Globus pallidus (tissue), 1 donor: ENCODE measurements at places on chromosomes 5 and 9.

- DNase-seq: no peak
Observed at GRCh38 chr5:25944786-25945185, 1093.6 kb downstream of the CDH9 start.

DNA sequence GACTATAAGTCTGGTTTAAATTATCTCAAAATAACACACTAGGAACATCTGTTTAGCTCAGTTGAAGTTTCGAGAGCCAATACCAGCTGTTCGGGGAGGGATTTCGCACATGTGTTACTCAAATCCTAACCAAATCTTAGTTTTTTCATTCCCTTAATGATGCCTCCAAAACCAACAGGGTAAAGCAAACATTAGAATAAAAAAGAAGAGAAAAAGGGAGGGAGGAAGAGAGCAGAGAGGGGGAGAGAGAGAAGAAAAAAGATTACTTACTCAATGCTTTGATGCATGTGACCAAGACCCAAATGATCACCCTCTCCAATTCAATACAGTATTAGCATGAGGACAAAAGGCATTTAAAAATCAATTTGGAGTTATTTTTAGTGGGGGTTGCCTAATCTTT is 86.0 kb upstream of the NR5A1 start:
- DNase-seq: no peak

DNA sequence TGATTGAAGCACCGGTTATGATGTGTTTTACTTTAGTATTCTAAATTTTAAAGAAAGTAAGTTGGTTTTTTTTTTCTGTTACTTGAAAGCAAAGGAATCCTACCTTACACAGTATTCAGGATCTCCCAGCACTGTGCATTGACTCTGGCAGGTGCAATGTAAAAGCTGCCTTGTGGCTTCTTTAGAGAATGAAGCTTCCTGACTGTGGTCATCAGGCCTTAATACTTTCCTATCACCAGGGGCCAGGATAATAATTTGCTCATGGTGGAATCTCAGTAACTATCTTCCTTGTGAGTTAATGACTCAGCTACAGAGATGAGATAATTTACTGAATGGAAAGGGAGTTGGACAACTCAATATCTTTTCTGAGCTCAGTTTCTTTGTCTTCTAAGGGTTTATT is 435.5 kb upstream of the ZNF608 start:
- no peak for DNase-seq

- no peak for DNase-seq
Observed at GRCh38 chr5:14851999-14852526, 19.5 kb downstream of the ANKH start.

GRCh38 chr5:103232393-103232999 is 26.1 kb upstream of the MACIR start:
- DNase-seq: peak; percentile 34

- DNase-seq: peak; percentile 25
Observed at GRCh38 chr5:58462154-58462553, 2.3 kb upstream of the PLK2 start.

GRCh38 chr5:67243349-67243748 is 46.8 kb upstream of the CD180 start:
- DNase-seq: no peak

- peak; percentile 28 for DNase-seq
Observed at GRCh38 chr9:113587471-113588031, 124.0 kb downstream of the RGS3 start.

DNA sequence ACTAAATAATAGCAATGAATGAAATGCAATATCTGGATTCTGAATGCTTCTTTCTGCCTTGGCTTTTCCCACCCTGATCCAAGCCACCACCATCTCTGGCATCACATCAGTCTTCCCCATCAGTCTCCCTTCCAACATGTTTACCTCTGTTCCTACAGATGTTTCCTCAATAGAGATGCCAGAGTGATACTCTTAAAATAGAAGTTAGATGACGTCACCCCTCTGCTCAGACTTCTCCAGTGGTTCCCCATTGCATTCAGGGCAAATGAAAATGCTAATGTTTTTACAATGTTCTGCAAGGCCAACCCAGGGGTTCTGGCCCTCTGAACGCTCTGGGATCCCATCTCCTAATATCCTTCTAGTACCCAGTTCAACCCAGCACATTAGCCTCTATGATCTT is 305.8 kb downstream of the TRIM32 start:
- no peak for DNase-seq

DNA sequence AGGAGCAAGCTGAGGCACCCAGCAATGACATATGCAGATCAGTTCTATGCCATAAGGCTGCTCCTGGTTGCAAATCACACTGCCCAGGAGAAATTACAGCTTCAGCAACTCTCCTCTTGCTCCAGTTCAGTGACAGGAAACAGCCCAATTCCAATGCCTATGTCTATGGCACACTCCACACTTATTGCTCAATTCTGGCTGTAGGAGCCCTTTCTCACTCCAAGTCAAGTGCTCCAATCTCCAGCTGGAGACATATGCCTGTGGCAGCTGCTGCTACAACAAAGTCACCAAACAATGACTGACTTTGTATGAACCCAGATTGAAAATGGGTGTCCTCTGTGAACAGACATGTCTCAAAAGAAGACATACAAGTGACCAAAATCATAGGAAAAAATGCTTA is 31.8 kb upstream of the PLCXD3 start:
- no peak for DNase-seq

- peak; percentile 30 for DNase-seq
Observed at GRCh38 chr5:54401515-54401914, 54.0 kb upstream of the HSPB3 start.

GRCh38 chr5:154268073-154268472 is 77.5 kb downstream of the GALNT10 start:
- no peak for DNase-seq

DNA sequence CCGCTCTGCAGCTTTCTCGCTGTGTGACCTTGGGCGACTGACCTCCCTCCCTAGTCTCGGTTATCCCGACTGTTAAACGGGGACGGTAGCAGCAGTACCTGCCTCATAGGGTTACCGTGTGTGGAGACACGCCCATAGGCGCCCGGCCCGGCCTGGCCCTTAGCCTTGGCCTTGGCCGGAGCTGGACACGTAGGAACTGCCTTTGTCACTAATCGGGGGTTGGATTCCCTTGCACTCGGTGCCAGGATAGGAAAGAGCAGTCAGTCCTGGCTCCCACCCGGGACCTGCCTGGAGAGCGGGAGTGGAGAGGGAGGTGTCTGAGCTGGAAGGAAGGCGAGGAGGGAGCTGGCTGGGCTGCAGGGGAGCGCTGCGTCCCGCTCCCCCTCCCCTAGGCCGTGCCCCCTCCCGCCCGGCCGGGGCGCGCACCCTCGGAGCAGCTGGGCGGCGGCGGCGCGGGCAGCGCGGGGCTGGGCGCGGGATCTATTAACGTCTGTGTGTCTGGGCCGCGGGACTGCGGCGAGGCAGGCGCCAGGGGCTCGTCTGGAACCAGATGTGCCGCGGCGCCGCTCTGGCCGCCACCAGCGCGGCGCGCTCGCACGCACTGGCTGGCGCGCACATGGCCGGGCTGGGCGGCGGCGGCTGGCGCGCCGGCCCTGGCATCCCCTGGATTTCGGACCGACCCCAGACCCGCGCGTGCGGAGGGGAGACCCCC is 31.7 kb downstream of the PRRX2 start:
- DNase-seq: no peak
